ENCODE measurements at places on chromosomes 12 and 14.
A peak's percentile ranks its signal among the peaks of the same experiment; 100 is the strongest.

DNA sequence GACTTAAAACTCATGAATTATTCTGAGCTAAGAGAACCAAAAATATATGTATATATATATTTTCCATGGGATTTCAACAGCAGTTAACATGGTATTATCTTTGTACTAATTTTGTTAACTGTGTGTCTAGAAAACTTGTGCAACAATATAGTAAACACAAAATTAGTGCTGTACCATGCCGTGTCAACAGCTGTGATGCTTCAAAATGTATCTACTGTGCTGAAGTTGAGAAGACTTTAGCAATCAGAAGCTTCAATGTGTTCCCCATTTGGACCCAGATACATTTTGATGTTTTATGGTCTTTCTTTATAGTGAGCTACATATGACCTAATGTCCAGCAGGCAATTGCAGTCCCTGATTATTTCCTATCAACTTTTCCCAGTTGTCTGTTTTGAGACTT lies 405.7 kb downstream of the DIO2 start:
- DNase-seq, result no peak

GRCh38 chr12:74412606-74413230 lies 124.9 kb upstream of the ATXN7L3B start:
- peak; percentile 31 for DNase-seq

DNA sequence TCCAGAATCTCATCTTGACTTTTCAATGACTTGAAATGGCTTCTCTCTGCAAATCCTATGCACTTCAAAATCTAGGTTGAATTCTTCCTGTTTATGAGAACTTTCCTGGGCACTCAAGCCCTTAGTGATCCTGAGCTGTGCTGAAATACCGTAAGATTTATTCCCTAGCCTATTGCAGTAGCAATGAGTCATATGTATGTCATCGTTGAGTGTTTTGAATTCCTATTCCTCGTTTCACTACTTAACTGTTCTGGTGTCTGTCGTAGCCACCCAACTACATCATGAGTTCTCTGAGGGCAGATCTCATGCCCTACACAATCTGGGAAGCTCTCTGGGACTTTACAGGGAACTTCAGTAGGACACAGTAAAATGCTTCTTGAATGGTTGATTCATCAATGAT lies 190.8 kb upstream of the TMEM132C start:
- no peak for DNase-seq

DNA sequence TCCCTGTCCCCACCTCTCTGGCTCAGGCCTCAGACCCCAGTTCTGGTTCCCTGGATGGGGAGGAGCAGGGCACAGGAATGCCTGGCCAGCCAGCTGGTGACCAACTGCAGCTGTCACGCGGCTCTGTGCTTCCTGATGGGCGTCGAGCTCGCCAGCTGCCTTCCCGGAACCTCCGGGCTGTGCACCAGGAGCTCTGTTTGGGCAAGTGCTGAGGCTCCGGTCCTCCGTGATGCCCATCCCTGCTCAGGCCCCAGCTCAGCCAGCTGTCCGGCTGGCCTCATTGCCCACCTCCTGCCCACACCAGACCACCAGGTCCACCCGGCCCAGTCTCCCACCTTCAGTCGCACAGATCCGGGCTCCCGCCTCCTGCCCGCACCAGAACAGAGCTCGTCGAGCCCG lies 4.8 kb downstream of the IFFO1 start:
- DNase-seq, result no peak

DNA sequence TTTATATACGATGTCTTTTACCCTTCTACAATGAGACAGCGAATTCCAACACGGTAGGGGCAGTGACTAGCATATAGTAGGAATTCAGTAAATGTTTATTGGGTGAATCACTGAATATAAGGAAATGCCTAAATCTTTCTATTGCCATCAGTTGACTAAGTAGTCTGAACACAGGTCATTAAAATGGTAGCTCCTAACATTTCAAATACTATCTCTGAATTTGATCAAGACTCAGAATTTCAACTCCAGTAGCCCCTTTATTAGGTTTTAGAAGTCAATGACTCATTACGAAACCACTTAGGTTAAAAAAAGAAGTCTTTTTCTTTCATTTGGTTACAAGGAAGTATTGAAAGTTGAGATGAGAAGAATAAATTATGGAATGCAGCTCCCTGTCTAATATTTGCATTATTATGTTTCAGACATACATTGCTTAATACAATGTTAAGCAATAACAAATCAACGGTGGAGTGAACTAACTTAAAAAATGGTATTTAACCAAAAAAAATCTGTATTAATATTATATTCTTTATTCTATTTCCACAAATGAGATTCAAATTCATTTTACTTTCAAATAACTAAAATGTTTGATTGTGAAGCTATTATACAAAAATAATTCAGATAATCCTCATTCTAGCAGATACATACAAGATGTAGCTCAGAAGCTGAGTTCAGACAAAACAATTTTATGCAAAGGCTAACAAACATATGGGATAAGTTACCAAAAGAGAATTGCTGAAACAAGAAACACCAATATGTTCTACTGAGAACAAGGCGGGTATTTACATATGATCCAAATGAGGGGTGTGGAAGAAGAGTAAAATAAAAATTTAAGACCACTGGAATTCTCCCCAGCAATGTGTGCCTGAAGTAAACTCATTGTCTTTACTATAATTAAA lies 302.7 kb downstream of the CEP128 start:
- DNase-seq, result no peak

DNA sequence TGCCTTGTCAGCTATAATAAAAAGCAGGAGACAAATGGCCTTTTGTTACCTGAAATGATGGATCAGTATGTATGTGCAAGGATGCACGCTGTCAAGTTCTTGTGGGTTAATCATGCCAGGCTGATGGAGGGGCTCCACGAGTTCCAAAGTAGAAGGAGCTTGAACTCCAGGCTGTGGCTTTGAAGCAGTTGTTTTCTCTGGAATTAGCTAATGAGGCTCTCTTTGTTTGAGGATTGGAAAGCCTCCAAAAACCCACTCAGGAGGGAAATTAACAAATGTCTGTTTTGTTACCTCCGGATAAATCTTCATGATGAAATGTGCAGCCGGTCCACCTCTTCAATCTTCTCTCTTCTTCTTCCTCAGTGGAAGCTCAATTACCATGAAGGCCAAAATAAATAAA lies 605.5 kb downstream of the DIO2 start:
- DNase-seq, result peak; percentile 71

- DNase-seq, result no peak
These were observed 36.3 kb downstream of the OTOGL start for GRCh38 chr12:80135624-80136023.

DNA sequence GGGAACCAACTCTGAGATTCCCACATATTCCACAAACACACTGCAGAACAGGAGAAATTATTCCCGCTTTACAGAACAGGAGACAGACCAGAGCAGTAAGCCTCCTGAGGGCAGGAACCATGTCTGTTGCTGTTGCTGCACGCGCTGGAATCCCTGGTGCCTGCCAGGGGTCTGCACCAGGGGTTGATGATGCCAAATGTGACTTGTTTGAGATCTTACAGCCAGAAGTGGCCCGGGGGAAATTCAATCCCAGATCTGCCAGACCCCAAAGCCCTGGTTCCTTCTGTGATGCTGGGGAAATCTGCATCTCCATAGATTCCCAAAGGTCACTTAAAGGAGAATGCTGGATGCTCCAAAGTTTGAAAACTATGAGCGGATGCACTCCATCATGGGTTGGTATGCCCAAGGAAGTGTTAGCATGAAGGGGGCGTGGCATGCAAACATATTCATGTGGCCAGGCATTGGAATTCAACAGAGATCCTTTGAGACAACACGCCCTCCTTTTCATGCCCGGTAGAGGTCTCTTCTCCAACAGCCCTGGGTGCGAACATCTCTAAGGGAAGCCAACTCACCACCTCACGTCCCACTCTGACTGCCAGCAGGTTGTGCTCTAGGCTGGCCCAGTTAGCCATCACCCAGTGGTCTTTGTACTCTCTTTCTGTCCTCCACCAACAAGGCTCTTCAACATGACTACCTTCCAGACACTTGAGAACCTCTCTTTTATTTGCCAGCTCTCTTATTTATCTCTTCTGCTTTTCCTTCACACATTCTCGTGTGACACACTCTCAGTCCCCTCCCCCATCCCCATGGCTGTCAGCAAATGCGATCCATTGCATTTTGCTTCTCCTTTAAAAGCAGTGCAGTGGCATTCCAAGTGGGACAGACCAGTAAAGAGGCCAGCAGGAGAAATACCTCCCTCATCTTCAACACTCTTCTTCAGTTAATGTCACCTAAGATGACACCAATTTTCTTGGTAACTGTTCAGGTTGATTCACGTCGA lies 131.3 kb downstream of the ZFP36L1 start:
- DNase-seq, result no peak

DNA sequence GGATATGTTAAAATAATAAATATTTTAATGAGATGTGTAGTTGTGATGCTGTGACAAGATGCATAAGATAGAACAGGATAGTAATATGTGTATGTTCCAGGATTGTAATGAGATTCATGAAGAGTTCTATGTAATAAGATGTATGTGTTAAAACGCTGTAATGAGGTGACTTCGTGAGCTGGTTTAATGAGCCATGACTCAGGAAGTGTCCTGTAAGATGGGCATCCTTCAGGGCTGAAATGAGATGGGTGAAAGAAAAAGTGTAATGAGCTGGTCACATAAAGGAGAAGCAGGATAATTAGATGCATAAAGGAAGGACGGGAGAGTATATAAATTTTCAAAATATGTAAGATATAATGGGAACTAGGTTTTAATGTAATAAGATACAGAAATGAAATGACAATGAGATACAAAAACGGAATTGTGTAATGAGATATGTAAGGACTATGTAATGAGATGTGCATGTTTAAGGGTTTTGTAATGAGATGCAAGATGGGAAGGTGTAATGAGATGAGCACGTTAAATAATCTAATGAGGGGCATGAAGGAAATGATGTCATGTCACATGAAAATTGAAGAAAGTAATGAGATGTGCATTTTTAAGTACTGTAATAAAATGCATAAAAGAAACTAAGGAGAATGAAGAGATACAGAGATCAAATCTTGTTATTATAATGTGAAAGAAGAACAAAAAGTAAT lies 524.8 kb upstream of the STXBP6 start:
- no peak for DNase-seq

DNA sequence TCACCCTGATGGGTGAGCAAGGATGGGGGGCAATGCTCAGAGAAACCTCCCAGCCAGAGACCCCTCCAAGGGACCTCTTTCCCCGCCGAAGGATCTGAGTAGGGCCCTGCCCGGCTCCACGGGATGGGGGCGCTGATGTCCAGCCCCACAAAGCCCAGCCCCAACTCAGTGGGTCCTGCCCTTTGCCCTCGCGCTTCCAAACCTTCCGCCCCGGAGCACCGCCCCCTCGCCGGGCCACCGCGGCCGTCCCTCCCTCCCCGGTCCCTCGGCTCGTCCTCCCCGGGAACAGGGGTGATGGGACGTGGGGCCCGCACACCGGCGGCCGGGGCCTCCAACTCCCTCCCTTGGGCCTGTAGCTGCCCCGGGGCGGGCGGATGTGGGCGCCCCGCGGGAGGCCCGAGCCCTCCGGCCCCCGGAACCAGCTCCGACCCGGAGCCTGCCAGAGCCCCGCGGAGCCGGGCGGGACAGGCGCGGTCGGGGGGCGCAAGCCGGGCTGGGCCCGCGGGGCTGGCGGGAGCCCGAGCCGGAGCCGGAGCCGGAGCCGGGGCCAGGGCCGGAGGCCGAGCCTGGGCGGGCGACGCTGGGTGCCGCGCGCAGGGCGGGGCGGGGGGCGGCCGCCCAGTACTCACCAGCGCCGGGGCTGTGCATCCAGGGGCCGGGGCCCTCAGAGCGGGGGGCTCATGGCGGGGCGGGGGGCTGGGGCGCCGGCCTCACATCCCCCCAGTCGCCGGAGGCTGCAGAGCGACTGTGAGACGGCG lies 386 bp downstream of the HDAC7 start:
- peak; percentile 55 for DNase-seq

DNA sequence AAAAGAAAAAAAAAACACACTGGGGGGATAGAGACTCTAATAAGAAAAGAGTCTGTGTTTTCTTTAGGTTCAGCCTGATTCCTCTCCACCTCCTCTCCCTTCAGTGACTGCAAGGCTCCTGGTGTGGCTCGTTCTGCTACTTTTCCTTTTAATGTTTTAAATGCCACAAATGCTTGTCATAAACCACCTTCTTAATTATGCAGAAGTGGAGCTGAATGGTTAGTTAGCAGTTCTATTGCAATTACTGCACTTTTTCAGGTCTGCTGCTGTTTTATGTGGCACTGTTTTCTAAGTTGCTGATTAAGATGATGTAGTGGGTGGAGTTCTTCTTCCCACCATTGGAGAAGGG lies 878.1 kb downstream of the DIO2 start:
- DNase-seq, result no peak

DNA sequence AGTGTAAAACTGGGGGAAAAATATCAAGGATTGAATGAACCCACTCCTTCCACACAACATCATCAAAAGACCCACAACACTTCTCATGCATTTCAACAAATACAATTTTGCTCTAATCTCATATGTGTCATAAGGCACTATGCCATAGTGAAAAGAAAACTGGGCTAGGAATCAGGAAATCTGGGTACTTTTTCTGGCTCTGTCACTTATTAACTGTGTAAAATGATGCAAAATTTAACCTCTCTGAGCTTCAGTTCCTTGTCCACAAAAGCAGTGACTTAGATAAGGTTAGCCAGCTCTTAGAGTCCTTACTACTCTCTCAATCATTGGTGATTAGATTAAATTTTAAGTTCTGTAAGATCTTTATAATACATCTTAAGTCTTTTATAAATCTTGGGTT lies 250.5 kb upstream of the SOX5 start:
- DNase-seq, result no peak

DNA sequence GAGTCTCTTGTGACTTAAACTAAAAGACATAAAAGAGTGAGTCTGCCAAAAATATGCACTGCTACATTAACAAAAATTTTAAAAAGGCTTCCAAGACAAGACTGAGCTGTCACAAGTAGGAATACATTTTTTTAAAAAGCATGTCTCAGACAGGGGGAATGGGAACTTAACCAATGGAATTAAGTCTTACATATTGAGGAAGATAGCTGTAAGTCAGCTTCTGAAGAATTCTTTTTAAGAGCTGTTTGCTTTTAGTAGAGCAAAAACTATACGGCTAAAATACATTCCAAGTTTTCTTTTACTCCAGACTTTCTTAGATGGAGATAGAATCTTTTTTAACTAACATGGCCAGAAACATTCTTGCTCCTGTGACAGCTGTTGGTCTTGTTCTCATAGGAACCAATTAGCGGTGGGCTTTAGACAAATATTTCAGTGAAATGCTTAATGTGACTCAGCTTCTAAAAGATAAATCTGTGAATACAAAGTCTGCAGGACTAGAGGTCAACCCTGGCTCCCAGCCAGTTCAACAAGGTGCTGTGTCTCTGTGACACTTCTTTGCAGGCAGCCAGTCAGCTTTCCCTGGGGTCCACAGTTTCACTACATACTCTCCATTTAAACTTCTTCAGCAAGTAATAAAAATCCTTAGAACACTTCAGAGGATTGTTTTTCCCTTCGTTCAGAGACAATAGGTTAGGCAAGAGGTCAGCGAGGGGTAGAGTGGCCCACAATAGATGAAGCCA lies 187.6 kb downstream of the NAV3 start:
- DNase-seq, result no peak

GRCh38 chr12:93514853-93515252 lies 47.5 kb downstream of the MRPL42 start:
- no peak for DNase-seq

DNA sequence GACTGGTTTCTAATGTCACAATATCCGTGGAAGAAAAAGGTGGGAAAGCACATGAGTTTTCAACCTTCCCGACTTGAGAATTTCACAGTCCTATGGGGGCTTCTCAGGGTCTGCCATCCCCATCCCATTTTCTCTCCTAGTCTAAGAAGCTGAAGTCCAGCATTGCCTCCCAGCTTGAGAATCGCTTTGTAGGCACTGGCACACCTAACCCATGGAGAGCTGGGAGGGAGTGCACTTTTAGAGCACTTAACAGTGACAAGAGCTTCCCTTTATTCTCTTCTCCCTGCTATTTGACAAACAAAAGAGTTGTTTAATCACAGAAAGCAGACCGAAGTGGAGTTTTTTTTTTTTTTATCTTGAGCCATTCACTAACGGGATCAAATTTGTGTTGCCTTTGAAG lies 22.8 kb upstream of the SRRM4 start:
- DNase-seq, result peak; percentile 9

Measured in NCI-H1417 (cell line).